Stimulated activated naive CD4-positive, alpha-beta T cell (primary cell): ENCODE measurements at places on chromosomes 2 and 18.

- DNase-seq, result no peak
Observed at GRCh38 chr2:35803126-35803525, 552.5 kb upstream of the CRIM1 start.

DNA sequence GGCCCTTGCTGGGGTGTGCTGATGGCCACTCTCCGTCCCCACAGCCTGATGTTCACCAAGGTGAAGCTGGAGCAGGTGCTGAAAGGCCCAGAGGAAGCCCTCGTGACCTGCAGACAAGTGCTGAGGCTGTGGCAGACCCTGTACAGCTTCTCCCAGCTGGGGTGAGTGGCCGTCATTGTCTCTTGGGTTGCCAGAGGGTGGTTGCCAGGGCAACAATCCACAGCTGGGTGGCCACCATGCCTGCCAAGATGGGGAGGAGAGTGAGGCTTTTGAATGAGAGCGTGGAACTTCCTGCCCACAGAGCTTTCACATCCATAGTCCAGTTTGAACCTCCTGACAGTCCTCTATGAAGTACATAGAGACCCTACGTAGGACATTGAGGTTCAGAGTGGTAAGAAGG, 108.8 kb downstream of the STPG4 start:
- DNase-seq, result no peak

DNA sequence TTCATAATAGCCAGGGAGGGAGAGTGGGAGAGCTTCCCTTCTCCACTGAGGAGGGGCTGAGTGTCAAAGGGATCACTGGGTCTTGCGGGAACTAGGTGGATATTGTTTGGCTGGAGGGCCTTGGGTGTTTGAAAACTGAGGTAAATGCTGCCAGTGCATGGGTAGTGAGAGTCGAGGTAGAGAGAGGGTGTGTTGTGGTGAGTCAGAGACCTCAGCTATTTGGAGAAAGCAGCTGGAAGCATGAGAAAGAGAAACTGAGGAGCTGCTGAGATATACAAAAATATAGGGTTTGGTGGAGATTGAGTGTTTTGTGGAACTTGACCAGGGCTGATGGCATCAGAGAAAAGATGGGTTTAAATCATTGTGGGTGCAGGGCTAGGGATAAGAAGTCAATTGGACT, 127.0 kb upstream of the CCDC195 start:
- no peak for DNase-seq

- no peak for DNase-seq
Observed at GRCh38 chr2:240686460-240686859, 3.8 kb upstream of the AQP12B start.

GRCh38 chr2:23381084-23381483, 3.9 kb upstream of the KLHL29 start:
- peak; percentile 2 for DNase-seq

- DNase-seq, result no peak
Observed at GRCh38 chr2:24517247-24517646, 26.2 kb downstream of the NCOA1 start.

GRCh38 chr18:25327584-25327983, 24.4 kb downstream of the ZNF521 start:
- DNase-seq, result no peak

- no peak for DNase-seq
Observed at GRCh38 chr2:109516445-109517117, 97.2 kb downstream of the SEPTIN10 start.

GRCh38 chr18:75896865-75897264, 469.4 kb upstream of the SMIM21 start:
- no peak for DNase-seq

DNA sequence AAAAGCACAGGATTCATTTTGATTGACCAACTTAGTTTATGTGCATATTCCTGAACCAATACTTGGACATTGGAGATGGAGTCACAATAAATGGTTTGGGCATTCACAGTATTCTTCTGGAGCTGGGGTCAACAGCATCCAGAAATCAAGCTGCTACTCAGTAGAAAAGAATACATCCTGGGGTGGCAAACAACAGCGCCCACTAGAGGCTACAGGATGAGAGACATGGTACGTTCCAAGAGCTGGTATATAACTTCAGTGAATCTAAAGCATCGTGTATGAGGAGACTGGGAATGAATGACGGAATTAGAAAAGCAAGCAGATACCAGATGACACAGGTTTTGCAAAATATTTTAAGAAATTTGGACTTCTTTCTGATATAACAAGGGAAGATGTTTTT, 142.9 kb upstream of the FIGN start:
- no peak for DNase-seq

DNA sequence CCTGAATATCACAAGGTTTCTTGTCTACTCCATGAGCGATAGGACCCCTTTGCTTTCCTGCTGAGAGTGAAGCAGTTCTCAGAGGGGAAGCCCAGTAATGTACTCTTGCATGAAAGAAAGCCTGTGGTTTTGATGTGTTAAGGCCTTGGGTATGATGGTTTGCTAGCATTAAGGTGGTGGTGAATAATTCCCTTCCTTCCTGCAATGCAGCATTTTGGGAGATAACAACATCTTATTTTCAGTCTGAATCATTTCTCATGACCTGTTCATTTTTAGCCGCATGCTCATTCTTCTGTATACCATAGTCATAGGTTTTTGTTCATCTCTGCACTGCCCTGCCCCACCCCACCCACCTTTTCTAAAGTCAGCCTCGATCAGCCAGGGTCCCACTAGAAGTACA, 66.2 kb downstream of the HNMT start:
- DNase-seq, result no peak
